Gastroesophageal sphincter (tissue), 4 donors: ENCODE measurements at places on chromosomes 6 and 20. TPM values are rescaled to one million over a fixed set of nuclear protein-coding genes. Genes with fewer than 3 reads are reported as not detected.
A peak's percentile ranks its signal among the peaks of the same experiment; 100 is the strongest.

Gene SLC17A2
- not detected for total RNA-seq

Gene TMEM244
- total RNA-seq = not detected

Gene RHAG
- 0.27 TPM for total RNA-seq

Gene RIPK1
- 20.1 TPM for total RNA-seq

Gene PEDS1
- total RNA-seq = 28.3 TPM

GRCh38 chr6:117487821-117488220, 5.3 kb downstream of the DCBLD1 start:
- no peak for ATAC-seq

GRCh38 chr20:38685853-38686473, 38.3 kb upstream of the SLC32A1 start:
- ATAC-seq = no peak

DNA sequence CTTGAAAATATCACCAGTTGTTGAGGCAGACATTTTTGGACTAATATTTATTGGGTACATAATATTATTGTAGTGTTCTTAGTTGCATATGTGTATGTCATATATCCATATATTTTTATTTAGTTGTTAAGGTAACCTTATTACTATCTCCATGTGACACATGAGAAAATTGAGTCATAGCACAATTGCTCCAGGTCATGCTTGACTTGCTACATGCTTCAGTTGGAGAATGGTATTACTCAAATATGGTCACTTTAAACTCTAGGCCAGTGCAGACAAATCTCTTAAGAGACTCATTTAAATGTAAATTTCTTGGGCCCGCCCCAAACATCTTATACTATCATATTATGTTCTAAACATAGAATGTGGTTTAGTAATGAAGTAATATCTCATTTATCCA, 246.1 kb downstream of the RIMS1 start:
- ATAC-seq = no peak

DNA sequence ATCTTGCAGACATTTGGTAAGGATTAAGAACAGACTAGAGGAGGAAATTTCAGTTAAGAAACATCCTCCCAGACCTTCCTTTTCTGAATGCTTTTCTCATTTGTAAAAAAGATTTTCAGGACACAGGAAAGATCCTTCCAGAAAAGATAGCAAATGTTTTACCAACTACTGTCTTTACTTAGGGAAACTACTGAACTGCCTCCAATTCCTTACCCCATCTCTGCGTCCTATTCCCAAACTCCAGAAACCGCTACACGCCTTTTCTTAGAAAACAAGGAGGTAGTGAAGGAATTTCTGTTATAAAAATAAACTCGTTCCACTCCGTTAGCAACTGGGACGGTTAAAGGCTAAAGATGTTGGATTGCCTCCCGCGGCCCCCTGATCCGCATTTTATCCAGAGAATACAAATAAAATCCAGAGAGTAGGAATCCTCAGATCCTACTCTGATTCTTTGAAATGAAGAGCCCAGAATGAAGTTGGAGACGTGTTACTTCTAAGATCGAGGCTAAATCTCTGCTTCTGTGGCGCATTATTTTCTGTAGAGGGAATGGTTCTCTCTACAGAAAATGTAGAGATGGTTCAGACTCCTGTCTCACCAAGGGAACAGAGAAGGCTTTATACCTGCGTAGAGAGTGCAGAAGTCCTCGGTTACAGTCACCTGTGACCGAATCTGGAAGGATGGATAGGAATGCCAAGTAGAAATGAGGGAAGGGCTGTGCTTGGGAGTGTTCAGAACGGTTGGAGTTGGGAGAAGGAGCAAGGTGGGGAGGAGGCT, 133.0 kb downstream of the GPX5 start:
- no peak for ATAC-seq

- ATAC-seq = no peak
These were observed 48.2 kb downstream of the RAB44 start for GRCh38 chr6:36745836-36746235.

DNA sequence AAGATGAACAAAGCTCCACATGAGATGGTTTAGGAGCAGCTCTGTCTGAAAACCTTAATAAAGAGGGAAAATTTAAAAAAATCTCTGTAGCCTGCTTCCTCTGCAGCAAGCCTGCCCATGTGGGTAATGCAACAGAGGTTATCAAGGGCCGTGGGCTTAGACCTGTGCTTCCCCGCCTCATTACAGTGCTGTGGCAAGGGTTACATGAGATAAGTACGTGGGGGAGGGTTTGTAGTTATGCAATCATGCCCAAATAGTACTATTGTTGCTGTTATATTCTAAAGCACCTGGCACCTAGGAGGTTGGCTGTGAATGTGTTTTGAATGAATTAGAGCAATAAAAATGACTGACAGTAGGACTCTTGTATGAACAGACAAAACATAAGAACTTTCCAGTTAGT, 68.3 kb downstream of the PKHD1 start:
- ATAC-seq = no peak

DNA sequence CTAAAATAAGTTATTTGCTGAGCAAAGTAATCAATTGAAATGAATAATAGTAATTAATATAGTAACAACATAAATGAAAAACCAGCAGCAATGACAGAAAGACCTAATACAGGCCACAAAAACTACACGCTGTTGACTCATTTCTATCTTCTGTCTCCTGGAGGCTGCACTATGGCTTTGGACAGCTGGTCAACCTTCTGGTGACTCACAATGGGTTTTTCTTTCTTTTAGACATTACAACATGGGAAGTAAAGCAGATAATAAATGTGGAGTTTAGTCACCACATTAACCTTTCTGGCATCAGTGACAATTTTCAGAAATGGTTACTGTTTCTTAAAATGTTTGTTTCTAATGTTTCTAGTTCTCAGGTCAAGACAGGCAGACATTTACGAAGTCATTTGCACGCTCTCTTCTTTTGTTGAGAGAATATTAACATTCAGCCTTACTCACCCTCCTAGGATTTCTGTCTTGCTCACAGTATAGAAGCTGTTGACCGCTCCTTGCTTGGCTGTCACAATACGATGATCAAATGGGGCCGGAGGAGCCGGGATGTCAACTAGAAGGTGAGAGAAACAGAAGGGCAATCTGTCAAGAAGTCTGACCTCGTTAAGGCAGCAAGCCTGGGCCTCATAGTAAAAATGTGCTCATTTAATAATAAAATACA, 62.2 kb downstream of the MYLK4 start:
- no peak for ATAC-seq

- ATAC-seq = no peak
These were observed 63.7 kb downstream of the SLC22A23 start for GRCh38 chr6:3392930-3393835.

DNA sequence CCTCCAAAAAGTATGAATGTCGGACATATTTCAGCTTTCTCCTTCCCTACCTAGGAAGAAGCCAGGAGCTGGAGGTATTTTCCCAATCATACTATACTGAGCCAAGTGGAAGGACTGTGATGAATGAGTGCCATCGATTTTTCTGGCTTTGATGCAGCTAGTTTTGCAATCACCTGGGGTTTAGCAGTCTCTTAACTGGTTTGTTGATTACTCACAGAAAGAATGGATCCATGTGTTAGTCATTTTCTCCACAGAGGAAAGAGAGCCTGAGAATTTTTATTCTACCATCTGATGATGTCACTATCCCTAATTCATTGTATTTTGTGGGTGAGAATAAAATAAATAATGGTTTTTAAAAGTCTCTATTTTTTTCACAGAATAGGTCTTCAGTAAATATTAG, 282.9 kb upstream of the RNF217 start:
- no peak for ATAC-seq

- ATAC-seq = no peak
These were observed 52.6 kb upstream of the CCDC167 start for GRCh38 chr6:37552267-37552666.

DNA sequence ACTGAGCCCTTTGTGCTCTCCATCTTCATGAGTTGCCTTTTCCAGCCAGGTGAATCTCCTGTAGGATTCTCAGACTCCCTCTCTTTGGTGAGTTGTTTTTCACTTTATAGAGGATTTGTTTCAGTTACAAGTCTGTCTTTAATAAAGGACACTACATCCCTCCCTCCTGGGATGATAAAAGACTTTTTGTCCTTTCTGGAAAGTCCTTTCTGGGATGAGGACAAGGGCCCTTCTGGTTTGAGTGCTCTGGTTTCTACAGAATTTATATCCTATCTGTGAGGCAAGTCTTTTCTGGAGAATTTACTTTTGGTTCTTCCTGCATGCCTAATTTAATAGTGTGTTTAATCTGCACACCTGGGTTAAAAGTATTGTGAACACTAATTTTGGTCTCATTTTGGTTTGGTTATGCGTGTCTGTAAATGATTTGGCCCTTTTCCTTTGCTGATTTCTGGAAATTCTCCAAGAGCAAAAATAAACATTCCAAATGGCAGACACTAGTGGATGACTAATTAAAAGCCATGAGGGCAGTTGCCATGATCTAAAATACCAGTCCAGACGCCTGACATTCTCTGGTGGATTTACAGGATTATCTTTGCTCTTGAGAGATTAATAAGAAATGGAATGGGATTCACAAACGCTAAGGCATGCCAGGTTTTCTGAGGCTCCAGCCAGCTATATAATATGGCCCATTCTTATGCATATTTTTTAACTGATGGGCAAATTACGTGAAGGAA, 44.8 kb downstream of the TCP11 start:
- no peak for ATAC-seq

- no peak for ATAC-seq
These were observed 64.8 kb downstream of the FAM50B start for GRCh38 chr6:3913958-3914337.

DNA sequence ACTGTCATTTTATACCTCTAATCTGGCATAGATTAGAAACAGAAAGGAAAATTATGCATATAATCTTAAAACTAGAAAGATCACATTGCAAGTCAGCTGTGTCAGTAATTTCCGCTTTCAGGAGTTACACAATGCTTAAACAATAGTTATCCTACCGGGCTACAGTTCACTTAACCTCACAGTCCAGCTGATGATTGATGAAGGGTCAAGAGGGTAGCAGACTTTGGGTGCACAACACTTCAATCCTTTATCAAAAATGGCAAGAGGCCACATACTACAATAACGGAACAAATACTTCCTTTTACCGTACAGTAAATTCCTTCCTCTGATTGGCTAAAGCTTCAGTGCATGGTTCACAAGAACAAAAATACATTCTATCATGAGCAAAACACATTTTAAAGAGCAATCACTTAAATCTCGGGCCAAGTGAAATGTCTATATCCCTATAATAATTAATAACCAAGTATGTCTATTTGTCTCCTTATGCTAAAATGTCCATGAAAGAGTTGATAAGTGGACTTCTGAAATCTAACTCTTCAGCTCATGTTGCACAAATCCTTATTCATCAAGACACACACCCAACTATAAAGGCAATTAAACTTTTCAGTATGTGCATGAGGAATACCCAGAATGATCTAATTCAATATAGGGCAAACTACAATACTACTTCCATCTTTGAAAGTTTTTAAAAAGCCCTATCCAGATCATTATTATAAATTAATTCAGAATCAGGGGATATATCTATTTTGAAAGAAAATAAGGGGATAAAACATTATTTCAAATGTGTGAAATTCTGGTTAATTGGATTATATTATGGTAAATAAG, 76.8 kb downstream of the HIVEP2 start:
- ATAC-seq = peak; percentile 44

DNA sequence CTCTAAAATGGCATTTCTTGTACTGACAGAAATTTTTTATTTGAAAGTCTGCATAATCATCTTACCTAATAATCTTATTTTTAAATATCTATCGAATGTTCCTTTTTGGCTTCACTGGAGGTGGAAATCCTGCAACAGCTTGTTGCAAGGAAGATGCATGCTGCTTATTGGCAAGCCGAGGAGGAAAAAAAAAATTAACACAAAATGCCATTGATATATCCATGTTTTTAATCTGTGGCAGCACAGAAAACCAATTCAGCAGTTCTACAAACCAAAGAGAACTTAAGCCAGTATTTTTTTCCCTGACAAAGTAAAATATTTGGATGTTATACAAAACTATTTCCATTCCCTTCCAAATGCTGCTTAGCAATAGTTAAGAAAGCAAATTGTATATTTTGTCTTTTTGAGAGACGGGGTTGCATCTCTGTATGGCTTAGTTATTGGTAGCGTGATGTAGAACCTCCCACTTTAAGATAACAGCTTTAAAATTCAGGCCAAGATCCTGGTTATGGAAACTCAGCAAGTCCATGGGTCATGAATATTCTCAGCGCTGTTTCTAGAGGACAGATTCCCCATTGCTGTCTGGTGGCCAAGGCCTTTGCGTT, 231.4 kb downstream of the TMEM242 start:
- no peak for ATAC-seq

- no peak for ATAC-seq
These were observed 59.4 kb downstream of the MAP3K5 start for GRCh38 chr6:136732889-136733288.

DNA sequence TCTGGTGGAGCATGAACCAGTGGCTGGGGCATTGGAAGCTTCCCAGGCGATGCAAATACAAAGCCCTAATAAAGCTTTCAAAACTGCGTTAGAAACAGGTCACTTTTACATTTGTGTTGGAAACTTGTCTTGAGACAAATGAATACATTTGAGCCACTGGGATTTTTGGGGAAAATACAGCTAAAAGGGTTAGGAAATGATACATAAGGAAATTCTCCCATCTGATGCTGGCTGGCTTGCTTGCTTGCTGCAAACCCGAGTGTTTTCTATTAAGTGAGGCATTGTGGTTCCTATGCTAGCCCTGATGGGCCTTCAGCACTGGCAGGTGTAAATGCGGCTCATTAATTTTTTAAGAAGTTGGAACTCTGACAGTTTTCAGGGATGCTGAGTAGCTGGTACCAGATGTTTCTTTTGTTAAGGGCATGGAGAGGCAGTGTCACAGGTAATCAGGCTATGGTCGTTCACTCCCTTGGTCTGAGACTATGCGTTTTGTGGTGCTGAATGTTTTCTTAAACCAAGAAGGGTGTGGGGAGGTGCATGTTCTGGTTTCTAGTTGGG, 35.2 kb downstream of the RREB1 start:
- no peak for ATAC-seq

DNA sequence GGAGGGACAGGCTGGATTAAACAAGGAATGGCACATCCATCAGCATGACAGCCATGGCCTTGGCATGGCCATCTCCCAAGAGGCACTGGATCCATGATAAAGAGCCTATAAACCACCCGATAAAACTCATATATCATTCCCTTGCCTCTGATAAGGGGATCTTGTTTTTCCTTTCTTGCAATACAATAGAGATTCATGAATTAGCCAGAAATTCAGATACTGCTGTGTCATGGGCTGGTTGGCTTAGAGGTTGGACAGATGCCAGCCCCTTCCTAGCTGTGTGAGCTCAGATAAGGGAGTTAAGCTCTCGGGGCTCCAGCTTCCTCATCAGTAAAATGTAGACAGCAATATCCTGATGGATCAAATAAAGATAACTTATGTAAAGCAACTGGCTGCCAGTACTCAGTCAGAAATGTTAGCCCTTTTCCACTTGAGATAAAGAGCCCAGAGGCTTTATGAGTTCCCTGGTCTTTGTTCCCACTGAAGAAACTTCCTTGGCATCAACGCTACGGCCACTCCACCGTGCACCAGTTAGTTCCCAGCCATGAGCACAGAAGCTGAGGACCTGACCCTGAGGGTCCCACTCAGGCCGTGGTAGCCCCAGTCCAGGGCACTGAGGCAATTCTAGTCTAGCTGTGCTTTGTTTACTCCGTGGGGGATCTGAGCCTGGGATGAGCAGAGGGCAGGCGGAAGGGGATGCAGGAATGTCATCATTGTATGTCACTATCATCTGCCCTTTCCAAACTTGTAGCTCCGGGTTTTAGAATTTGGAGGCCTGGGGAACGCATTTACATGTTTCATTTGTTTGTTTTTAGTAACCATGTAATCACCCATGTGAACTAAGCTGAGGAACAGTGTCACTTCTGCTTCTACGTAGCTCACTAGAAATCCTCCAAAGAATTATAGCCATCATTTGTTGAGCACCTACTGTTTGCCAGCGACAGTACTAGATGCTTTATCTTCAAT, 67.2 kb upstream of the TBC1D7 start:
- peak; percentile 56 for ATAC-seq

GRCh38 chr6:135665935-135666334, 168.4 kb upstream of the AHI1 start:
- no peak for ATAC-seq
